ENCODE measurements at places on chromosomes 2 and 18.

- no peak for DNase-seq
Observed at GRCh38 chr18:37222999-37223378, 342.6 kb downstream of the CELF4 start.

GRCh38 chr2:54303631-54304030 lies 47.6 kb upstream of the TSPYL6 start:
- no peak for DNase-seq

DNA sequence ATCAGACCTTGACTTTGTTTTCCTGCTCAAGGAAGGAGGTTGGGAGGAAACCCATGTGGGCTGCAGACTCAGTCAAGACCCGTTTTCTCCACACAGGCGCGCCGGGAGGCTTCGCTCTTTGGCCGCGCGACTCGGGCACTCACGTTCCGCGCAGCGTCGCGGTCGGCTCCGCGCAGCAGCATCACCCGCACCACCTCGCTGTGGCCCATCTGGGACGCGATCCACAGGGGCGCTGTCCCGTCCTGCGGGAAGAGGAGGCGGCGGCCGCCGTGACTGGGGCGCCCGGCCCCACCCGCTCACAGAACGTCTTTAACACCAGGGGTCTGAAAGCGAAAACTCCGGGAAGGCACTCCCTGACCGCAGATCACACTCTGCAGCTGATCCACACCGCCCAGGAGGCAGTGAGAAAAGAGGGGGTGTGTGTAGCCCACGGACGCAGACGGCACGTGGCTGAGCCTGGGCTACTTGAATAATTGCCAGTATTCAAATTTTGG lies 33.1 kb upstream of the NPC1 start:
- no peak for DNase-seq

DNA sequence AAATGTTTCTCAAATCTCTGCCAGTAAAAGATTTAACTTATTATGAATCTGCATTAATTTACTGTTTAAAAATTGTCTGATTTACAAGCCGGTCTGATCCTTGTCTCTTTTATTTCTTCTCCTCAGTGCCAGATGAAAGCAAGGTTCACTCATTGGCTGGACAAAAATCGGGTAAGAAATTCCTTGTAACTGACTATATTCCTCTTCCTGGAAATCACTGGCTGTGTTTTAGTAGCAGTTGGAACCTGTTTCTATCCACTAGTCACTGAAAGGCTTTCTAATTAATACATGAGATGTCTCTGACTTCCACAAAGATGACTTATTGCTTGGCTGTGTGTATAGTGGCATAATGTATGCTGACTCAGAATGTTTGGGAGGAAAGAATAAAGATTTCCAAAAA lies 436.6 kb upstream of the NRP2 start:
- DNase-seq = no peak

GRCh38 chr2:98558852-98559530 lies 49.3 kb downstream of the COA5 start:
- DNase-seq = no peak

DNA sequence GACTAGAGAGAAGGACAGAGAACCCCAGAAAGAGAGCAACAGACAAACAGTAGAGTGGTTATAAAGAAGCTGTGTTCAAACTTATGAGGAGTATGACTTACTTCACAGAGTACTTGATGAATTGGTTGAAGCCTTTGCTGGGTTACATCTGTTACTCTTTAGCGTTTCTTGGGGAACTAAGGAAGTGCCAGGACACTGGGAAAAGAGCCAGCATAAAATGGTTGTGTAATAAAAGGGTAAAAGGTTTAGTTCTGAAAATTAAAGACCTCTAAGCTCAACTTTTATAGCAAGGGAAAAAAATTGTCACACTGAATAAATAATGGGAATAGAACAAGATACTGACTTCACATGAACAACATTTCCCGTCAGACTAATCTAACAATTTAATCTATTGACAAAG lies 17.0 kb upstream of the STAT4 start:
- no peak for DNase-seq

DNA sequence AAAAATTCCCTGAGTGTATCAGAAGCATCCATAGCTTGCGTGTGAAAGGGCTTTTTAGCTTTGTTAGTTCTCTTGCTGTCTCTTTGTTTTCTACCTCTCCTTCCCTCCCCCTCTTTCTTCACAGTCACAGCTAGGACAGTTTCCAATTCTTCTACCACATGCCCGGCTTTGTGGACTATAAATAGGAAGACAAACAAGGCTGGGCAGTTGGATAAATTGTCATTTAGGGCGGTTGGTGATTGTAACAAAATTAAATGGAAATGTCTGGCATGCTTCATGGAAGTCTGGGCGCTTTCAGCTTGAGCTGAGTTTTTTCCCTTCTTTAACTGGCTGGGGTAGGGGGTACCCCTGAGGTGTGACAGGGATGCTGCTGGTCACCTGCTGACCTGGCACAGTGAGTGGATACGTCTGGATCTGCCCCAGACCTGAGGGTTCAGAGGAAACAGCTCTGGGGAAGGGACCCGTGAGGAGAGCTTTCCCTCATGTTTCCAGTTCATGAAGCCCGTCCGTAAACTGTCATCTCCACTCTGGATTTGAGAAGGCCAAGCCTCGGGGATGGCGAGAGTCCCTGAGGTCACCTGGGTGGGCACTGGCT lies 29.0 kb upstream of the GIGYF2 start:
- DNase-seq = no peak

- DNase-seq = no peak
Observed at GRCh38 chr2:215280326-215280725, 31.5 kb upstream of the ATIC start.

- no peak for DNase-seq
Observed at GRCh38 chr2:65003037-65003436, 13.8 kb downstream of the SLC1A4 start.

DNA sequence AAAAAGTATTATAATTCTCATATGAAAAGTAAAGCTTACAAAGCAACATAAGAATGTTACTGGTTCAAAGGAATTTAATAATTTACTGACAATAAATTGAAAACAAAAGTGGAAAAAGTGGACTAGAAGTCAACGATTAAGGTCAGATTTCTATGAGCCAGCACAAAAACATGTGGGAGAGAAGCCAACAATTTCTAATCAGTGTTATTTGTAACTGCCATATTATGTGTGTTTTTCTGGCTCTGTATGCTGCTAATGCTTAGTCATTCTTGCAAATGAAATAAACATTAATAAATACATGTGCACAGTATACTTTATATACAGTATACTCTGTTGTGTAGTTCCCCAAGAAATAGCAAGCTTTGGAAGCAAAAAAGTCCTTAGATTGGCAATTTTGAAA lies 301.3 kb upstream of the RGPD4 start:
- no peak for DNase-seq
